ENCODE measurements at places on chromosomes 7 and 10. TPM values are rescaled to one million over a fixed set of nuclear protein-coding genes. Genes with fewer than 3 reads are reported as not detected.

OR2A1 gene
- total RNA-seq, result not detected

- no peaks in the 10 kb centered on the region for H3K27me3 ChIP-seq
- H3K4me1 ChIP-seq, result peaks cover 83% of the 10 kb centered on the region
- peak overlapping the region; percentile 99 for H3K27ac ChIP-seq
- H3K36me3 ChIP-seq, result peaks cover 37% of the 10 kb centered on the region
- H3K4me3 ChIP-seq, result no peak overlapping the region
Measured at GRCh38 chr10:93471110-93471651, 11.0 kb downstream of the MYOF start.

HSPA12A gene
- total RNA-seq, result 11.1 TPM

CDC14C gene
- 0.17 TPM for total RNA-seq

GRCh38 chr7:114777288-114777687, 144.6 kb upstream of the MDFIC start:
- H3K4me3 ChIP-seq, result no peak overlapping the region
- H3K36me3 ChIP-seq, result no peaks in the 10 kb centered on the region
- no peaks in the 10 kb centered on the region for H3K4me1 ChIP-seq
- no peak for DNase-seq
- no peaks in the 10 kb centered on the region for H3K27me3 ChIP-seq
- no peak overlapping the region for H3K27ac ChIP-seq

AKR1C3 gene
- 0.43 TPM for total RNA-seq

DPYSL4 gene
- 26.1 TPM for total RNA-seq

HTR7 gene
- 0.89 TPM for total RNA-seq

DNA sequence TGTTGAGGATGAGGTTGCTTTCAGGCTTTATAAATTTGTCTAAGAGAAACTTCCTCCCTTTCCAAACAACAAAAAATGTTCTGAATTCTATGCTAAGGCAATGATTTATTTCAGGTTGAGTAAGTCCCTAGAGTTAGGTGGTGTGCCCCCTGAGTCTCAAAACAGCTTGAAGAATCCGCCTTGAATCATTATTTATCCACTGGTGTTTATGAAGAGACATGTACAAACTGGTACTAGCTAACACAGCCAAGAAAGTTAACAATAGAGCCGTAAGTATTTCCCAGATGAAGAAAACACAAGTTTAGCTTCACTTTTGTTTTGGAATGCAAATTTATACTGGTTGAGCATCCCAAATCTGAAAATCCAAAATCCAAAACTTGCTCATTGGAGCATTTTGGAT, 66.2 kb upstream of the SRPK2 start:
- H3K36me3 ChIP-seq, result peaks cover 15% of the 10 kb centered on the region
- H3K4me1 ChIP-seq, result peaks cover 6% of the 10 kb centered on the region
- H3K4me3 ChIP-seq, result no peak overlapping the region
- no peak overlapping the region for H3K27ac ChIP-seq

DNA sequence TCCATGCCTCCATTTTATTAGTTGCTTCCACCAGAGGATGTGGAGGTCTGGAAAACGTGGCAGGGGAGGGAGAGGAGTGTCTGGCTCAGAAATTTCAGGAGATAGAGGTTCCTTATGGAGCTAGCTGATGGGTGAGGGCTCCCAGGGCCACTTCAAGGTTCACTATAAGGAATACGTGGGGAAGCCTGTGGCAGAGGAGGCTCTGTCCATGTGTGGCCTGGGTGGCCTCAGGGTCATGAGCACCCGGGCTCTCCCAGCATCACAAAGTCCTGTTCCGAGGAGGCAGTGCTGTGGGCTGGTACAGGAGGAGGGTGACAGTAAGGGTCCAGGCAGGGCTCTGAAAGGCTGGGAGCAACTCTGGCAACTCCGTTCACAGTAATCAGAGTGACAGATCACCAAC, 24.6 kb downstream of the ARHGAP22 start:
- no peak for DNase-seq
- H3K4me3 ChIP-seq, result no peak overlapping the region
- H3K4me1 ChIP-seq, result peaks cover 5% of the 10 kb centered on the region
- peaks cover 30% of the 10 kb centered on the region for H3K36me3 ChIP-seq
- no peak overlapping the region for H3K27ac ChIP-seq
- no peaks in the 10 kb centered on the region for H3K27me3 ChIP-seq

DNA sequence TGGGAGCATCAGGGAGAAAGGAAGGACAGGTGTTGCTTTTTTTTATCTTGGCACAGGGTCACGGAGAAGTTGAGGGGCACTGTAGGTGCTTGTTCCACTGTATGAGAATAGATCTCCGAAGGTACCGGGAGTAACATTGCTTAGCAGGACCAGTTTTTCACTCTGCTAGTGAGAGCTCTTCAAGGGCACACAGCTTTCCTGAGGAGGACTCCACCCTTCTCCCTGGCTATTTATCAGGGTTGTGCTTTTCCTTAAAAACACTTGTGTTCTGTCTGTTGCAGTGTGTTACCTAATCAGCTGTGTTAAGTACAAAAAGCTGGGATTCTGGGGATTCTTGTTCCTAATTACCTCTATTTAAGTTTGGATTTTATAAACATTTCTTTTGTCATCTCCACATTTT, 160.5 kb downstream of the SND1 start:
- peaks cover 3% of the 10 kb centered on the region for H3K36me3 ChIP-seq
- no peak overlapping the region for H3K27ac ChIP-seq
- no peaks in the 10 kb centered on the region for H3K27me3 ChIP-seq
- H3K4me1 ChIP-seq, result no peaks in the 10 kb centered on the region

- no peaks in the 10 kb centered on the region for H3K36me3 ChIP-seq
- peaks cover 4% of the 10 kb centered on the region for H3K27me3 ChIP-seq
- no peak overlapping the region for H3K27ac ChIP-seq
- peak; percentile 62 for DNase-seq
- H3K4me3 ChIP-seq, result no peak overlapping the region
Measured at GRCh38 chr10:6083523-6084475, 5.0 kb upstream of the RBM17 start.

ELN gene
- 0.75 TPM for total RNA-seq

DNA sequence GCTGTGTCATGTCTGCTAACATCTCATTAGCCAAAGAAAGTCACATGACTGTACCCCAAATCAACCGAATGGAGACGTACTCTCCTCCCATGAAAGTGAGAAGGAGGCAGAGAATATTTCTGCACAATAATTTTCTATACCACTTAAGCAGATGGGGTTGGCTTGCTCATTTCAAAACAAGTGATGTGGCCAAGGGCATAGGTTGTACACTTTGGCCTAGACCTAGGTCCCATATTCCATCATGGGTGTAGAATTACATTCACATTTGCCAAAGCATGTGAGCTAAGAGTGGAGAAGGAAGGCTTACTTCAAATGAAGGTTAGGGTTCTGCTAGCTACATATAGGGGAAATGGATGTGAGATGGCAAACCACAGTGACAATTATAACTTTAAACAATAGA, 83.0 kb downstream of the ZNF365 start:
- no peak overlapping the region for H3K27ac ChIP-seq
- no peaks in the 10 kb centered on the region for H3K36me3 ChIP-seq
- no peaks in the 10 kb centered on the region for H3K27me3 ChIP-seq
- peaks cover 6% of the 10 kb centered on the region for H3K4me1 ChIP-seq

GRCh38 chr10:102869258-102870198, at the start of gene AS3MT:
AS3MT (plus strand) TSS chr10:102869470; CDS start chr10:102869593, 123 bp downstream.
- peaks cover 6% of the 10 kb centered on the region for H3K4me1 ChIP-seq
- H3K27me3 ChIP-seq, result no peaks in the 10 kb centered on the region
- no peaks in the 10 kb centered on the region for H3K36me3 ChIP-seq
- no peak within 1 kb of the TSS for H3K27ac ChIP-seq

PTF1A gene
- not detected for total RNA-seq

DNA sequence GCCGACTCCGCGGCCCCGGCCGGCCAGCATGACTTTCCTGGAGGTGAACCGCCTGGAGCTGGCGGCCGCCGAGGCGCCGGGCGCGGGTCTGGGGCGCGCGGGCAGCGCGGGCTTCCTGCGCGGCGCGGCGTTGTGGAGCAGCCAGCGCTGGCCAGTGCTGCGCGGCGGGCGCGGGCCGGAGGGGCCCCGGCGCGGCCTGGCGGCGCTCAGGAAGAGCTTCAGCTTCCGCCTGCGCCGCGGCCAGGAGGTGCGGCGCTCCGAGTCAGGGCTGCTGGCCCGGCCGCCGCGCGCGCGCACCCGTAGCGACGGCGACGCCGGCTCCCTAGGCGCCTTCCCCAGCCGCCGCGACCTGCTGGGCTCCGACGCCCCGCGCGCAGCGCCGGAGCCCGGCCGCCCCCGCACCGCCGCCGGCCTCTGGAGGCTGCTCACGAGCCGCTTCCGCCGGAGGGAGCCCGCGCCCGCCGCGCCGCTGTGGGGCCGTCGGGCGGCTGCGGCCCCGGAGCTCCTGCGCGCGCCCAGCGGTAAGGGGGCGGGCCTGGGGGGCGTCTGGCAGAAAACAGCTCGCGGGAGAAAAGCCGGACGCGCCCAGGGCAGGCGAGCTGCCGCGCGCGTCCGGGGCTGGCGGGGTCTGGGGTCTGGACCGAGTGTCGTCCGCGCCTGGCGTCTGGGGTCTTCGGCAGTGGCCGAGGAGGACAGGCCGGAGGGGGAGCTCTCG, 29.0 kb downstream of the AGAP3 start:
- no peak for DNase-seq
- H3K36me3 ChIP-seq, result no peaks in the 10 kb centered on the region
- H3K4me1 ChIP-seq, result peaks cover 30% of the 10 kb centered on the region
- H3K4me3 ChIP-seq, result peak overlapping the region; percentile 44
- H3K27me3 ChIP-seq, result no peaks in the 10 kb centered on the region
- no peak overlapping the region for H3K27ac ChIP-seq

GRCh38 chr7:122311734-122312450, 7.3 kb upstream of the FEZF1 start:
- H3K27me3 ChIP-seq, result peaks cover 98% of the 10 kb centered on the region
- no peak overlapping the region for H3K4me3 ChIP-seq
- no peak for DNase-seq
- H3K4me1 ChIP-seq, result peaks cover 10% of the 10 kb centered on the region
- H3K27ac ChIP-seq, result no peak overlapping the region

GRCh38 chr7:121752706-121753105, 120.3 kb upstream of the PTPRZ1 start:
- no peaks in the 10 kb centered on the region for H3K27me3 ChIP-seq
- peak; percentile 4 for DNase-seq
- no peak overlapping the region for H3K4me3 ChIP-seq
- H3K36me3 ChIP-seq, result no peaks in the 10 kb centered on the region

DNA sequence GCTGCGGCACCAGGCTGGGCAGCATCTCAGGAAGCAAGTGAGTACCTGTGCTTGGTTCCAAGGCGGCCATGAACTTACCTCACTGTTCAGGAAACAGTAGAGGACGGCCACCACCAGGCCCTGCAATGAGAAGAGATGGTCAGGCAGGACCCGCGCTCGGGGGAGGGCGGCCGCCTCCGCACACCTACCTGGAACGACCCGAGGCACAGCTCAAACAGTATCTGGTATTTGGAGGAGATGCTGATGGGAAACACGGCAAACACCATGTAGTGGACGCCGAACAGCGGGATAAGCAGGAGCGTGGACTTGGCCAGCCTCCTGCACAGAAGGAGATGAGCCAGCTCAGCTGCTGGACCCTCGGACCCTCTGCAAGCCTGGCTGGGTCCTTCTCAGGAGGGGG, 112.9 kb downstream of the VIPR2 start:
- no peaks in the 10 kb centered on the region for H3K27me3 ChIP-seq
- H3K36me3 ChIP-seq, result no peaks in the 10 kb centered on the region
- no peaks in the 10 kb centered on the region for H3K4me1 ChIP-seq
- no peak overlapping the region for H3K4me3 ChIP-seq

SLC26A4 gene
- 0.91 TPM for total RNA-seq

ENO4 gene
- 1.4 TPM for total RNA-seq

- no peaks in the 10 kb centered on the region for H3K4me1 ChIP-seq
- DNase-seq, result no peak
- no peaks in the 10 kb centered on the region for H3K36me3 ChIP-seq
- H3K4me3 ChIP-seq, result no peak overlapping the region
- H3K27ac ChIP-seq, result no peak overlapping the region
Measured at GRCh38 chr7:16586081-16586874, 59.3 kb downstream of the ANKMY2 start.

CDHR1 gene
- 0.75 TPM for total RNA-seq

CCL26 gene
- not detected for total RNA-seq

GRCh38 chr7:103955985-103956384, 33.5 kb downstream of the RELN start:
- no peak overlapping the region for H3K4me3 ChIP-seq
- H3K36me3 ChIP-seq, result no peaks in the 10 kb centered on the region
- H3K27ac ChIP-seq, result no peak overlapping the region
- no peaks in the 10 kb centered on the region for H3K27me3 ChIP-seq
- H3K4me1 ChIP-seq, result no peaks in the 10 kb centered on the region
- no peak for DNase-seq

DNA sequence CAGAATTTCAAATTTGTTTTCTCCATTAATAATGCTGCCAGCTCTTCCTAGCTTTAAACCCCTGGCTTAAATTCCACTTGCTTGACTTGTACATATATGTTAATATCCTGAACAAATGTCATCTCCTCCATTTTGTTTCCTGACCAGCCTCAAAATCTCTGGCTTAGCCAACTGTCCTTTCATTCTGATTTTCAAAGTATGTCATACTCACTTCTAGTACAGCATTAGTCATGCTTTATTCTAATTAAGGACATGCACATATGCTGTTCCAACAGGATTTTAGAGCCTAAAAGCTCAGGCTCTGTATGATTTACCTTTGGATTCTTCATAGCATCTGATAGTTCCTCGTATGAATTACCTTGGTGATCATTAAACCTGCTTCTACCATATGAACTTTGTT, 158.3 kb downstream of the ZNF438 start:
- H3K36me3 ChIP-seq, result no peaks in the 10 kb centered on the region
- H3K4me3 ChIP-seq, result no peak overlapping the region
- H3K27me3 ChIP-seq, result no peaks in the 10 kb centered on the region
- DNase-seq, result no peak

DNA sequence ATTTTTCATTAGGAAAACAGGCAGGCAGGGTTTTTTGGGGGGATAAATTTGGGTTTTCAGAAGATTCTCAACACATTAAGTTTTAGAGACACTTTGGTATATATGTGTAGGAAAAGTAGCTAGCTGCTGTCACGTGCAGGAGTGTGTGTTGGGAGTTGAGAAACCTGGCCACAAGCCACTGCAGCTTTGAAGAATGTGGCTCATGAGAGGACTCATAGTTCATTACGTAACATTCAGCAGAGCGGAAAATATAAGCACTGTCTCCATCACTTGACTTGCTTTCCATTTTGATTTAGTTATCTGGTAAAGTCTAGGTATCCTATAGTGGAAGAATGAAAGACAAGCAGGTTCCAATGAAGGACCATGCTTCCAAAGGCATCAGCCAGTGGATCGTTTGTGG, 31.2 kb downstream of the SMNDC1 start:
- no peak overlapping the region for H3K4me3 ChIP-seq
- no peaks in the 10 kb centered on the region for H3K36me3 ChIP-seq
- no peaks in the 10 kb centered on the region for H3K4me1 ChIP-seq
- DNase-seq, result peak; percentile 72
- no peak overlapping the region for H3K27ac ChIP-seq
- no peaks in the 10 kb centered on the region for H3K27me3 ChIP-seq

DNA sequence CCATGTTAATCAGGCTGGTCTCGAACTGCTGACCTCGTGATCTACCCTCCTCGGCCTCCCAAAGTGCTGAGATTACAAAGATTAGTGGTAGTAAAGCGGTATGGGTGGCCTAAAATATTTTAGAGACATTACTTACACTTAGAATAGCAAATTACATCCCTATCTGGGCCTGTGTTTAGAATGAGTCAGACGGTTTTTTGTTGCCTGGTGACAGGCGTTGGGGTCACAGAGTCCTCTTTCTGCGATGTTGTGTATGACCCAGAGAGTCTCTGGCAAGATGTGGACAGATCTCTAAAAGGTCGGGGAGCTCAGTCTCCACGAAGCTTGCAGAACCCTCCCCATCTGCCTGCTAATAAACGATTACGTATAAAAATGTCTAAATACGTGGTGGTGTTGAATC, 39.6 kb upstream of the PRKCQ start:
- no peaks in the 10 kb centered on the region for H3K27me3 ChIP-seq
- no peak overlapping the region for H3K4me3 ChIP-seq
- H3K4me1 ChIP-seq, result no peaks in the 10 kb centered on the region

GRCh38 chr10:47282005-47282656, 17.9 kb upstream of the GDF10 start:
- no peak overlapping the region for H3K27ac ChIP-seq
- H3K4me1 ChIP-seq, result no peaks in the 10 kb centered on the region
- H3K27me3 ChIP-seq, result no peaks in the 10 kb centered on the region
- H3K36me3 ChIP-seq, result no peaks in the 10 kb centered on the region
- no peak for DNase-seq

Measured in astrocyte (in vitro differentiated cells and primary cell).